CD4-positive, alpha-beta T cell (primary cell): ENCODE measurements at places on chromosomes 3 and 15.

DNA sequence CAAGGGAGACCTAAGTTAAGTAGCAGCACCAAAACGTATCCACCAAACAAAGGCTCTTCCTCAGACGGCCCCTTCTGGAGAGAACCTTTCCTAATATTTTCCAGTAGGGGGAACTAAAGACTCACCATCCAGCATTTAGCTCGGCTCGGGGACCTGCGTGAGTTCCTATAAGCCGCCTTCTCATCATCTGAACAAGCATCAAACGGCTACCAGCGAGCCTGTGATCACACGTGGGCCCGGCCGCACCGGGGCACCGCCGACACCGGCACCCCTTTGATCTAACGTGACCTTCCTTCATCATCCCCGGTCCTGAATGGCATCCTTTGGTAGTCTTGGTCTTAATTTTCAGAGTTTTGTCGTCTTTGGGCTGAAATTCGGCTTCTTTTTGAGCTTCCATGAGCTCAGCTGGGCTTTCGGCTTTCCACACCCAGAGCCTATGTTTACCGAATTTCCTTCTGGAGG is 1.4 kb upstream of the ROBO2 start:
- DNase-seq, result no peak

DNA sequence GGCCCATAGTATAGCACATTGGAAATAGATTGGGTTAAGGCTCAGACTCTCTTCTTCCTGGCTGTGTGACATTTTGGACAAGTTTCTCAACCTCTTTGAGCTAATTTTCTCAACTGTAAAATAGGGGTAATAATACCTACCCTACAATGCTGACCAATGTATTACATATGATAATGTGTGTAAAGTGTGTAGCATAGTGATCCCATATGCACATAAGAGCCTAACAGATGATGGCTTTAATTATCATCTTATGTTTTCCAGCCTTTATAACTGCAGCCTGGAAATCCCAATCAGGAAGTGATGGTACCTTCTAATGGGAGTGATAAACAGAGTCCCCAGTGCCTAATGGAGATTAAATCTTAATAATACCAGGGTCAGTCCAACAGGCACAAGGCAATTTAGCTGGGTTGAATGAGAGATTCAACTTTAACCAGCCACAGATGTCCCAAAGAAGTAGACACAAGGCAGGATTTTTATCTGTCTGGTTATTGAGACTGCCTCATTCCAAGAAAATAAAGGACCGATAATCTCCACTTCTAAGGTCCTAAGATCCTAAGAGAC is 12.0 kb downstream of the ADAMTS9 start:
- DNase-seq, result no peak

- peak; percentile 25 for DNase-seq
These were observed 987 bp downstream of the PRTG start for GRCh38 chr15:55741833-55742497.

GRCh38 chr15:80635953-80636352 is 59.2 kb upstream of the ABHD17C start:
- no peak for DNase-seq

- no peak for DNase-seq
These were observed 229.5 kb upstream of the ROPN1 start for GRCh38 chr3:124221422-124221821.

DNA sequence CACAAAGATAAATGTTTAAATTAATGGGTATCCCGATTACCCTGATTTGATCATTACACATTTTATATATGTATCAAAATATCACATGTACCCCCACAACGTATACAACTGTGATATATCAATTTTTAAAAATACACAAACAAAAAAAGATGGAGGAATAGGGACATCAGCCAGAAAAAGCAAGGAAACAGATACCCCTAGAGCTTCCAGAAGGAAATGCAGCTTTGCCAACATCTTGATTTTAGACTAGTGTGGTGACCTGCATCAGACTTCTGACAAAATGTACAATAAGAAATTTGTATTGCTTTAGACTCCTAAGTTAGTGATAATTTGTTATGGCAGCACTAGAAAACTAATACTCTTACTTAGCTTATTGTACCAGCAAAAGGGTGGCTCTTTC is 483.8 kb downstream of the TUSC7 start:
- DNase-seq, result no peak

GRCh38 chr15:62545467-62546227 is 380.6 kb upstream of the C2CD4B start:
- no peak for DNase-seq

- no peak for DNase-seq
These were observed 711.8 kb upstream of the UBE2E2 start for GRCh38 chr3:22491344-22491743.

DNA sequence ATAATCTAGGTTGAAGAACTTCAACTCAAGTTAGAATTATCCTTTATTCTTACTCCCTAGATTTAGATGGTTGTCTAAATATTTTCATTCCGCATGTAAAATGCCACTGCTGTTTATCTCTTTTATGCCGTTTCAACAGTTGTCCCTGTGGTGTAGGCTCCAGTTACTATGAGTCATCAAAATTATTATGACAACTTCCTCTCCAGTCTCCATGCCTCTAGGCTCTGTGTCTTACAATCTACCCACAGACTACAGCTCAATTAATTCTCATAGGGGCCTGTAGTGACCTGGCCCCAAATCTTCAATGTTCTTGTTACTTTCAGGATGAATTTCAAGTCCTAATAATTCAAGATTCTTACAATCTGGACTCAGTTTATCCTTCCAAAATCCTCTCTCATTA is 105.8 kb upstream of the UNC13C start:
- DNase-seq, result no peak

- DNase-seq, result no peak
These were observed 39.0 kb downstream of the PGPEP1L start for GRCh38 chr15:98968576-98968975.

DNA sequence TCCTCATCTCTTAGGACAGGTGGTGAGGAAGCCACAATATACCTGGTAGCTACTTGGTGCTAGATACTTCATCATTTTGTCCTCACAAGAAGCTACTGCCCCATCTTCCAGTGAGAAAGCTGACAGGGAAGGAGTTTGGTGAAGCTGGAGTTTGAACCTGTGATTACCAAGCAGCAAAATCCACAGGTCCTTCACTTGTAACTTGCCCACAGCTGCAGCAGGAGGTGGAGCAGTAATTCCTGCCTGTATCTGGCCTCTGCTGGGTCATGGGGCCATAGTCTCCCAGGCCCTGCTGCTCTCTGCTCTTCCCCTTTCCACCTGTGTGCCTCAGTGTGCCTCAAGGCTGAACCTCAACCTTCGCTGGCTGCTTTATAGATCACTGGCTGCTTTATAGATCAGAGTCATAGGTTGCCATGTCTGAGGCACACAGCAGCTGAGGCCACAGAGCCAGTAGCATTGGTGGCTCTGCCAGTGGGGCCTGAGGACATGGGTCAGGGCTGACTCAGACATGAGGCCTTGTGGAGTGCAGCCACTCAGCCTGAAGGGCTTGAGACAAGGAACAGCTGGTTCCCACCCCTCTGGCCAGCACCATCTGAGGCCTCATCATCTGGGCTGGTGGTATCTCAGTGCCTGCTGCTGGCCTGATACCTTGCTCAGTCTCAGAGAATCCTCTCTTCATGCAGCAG is 11.1 kb upstream of the CHRNB4 start:
- DNase-seq, result no peak

DNA sequence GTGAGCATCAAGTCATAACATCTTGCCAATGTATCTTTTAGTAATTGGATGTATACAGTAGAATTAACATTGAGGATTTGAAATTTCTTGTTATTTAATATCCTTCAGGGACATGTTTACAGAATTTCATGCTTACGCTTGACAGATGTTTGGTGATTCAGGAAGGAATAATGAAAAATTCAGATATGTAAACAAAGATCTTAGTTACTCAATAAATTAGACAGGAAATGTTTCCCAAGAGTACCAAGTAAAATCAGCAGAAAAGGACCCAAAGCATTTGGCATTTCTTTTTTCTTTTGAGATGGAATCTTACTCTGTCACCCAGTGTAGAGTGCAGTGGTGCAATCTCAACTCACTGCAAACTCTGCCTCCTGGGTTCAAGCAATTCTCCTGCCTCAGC is 4.7 kb upstream of the COL6A5 start:
- DNase-seq, result no peak

- no peak for DNase-seq
These were observed 359.3 kb downstream of the GAP43 start for GRCh38 chr3:115982629-115983028.

- no peak for DNase-seq
These were observed 47.1 kb downstream of the USF3 start for GRCh38 chr3:113649174-113649845.

DNA sequence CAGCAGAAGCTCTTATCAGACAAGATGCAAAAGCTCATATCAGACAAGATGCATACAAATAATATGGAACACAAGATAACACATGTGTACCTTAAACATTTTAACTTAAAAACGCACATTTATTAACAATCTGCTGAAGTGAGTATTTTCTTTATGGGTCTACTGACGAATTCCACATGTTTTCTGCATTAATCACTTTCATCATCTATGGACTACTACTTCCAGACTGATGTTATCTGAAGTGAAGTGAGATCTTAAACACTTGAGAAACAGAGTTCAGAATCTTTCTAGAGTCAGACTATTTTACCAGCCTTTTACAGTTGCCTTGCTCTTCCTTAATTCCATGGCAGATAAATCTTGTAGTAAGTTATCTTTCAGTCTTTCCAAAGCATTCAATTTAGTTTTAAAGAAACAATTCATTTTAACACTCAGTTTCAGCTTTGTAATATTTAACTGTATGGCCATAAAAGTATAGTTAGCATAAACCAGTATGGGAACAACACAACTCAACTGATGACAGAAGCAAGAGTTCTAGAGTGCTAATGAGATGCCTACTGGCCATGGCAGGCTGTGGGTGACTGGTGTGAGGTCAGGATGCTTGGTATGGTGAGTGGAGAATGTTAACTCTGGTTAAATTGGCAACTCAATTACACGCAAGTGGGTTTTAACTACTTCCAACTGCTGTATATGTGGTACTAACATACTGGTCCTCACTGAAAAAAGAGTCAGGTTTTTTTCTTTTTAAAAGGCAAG is 9.8 kb downstream of the CMTM6 start:
- no peak for DNase-seq

DNA sequence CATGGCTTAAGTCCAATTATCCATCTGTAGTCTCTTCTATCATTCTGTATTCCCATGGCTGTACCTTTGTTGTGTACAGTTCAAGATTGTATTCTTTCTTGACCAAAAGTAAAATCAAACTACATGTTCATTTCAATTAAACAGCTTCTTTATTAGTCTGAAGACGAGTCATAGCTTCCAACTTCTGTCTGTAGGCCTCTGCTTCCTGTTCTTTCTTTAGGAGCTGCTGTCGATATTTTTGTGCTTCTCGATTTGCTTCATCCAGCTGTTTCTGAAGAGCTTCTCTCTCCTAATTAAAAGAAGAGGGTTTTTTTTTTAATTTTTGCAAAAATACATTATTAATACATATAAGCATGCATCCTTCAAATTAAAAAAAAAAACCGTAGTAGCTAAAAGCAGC is 13.0 kb upstream of the HDC start:
- no peak for DNase-seq

DNA sequence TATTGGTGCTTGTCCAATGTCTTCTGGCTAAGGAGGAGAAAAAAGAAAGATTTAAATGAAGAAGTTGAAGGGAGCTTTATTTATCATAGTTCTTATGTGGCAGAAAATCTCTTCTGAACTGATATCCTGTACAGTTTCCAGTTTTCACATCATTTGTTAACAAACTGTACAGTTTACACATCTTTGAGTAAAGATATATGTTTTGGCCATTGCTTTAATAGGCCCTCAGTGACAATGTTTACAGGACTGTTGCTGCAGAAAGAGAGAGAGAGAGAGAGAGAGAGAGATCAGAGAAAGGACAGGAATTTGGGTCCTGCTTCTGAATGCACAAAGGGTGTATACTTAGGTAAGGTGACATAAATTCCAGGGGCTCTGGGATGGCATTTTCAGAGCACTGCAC is 188.3 kb downstream of the NR1D2 start:
- no peak for DNase-seq

DNA sequence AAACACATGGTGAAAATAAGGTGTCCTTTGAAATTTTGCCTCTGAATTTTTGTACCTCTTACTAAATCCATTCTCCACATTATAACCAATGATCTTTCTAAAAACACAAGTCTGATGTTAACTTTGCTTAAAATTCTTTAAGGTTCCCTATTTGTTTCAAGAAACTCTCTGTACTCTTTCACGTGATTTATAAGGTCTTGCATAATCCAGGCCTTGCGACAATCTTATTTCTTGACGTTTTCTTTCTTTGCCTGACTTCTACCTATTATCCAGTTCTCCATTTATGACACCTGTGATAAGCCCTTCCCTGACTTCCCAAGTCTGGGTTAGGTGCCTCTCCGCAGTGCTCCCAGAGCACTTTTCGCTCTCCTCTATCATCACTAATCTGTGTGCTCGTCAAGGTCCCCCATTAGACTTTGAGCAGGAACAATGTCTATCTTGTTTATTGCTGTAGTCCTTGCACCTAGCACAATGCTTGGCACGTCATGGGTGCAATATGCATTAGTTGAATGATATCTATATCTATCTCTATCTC is 24.3 kb upstream of the KPNA1 start:
- DNase-seq, result no peak

- DNase-seq, result no peak
These were observed 481.7 kb upstream of the TGFBR2 start for GRCh38 chr3:30124435-30125370.

GRCh38 chr3:81393251-81393650 is 368.2 kb downstream of the GBE1 start:
- DNase-seq, result no peak

DNA sequence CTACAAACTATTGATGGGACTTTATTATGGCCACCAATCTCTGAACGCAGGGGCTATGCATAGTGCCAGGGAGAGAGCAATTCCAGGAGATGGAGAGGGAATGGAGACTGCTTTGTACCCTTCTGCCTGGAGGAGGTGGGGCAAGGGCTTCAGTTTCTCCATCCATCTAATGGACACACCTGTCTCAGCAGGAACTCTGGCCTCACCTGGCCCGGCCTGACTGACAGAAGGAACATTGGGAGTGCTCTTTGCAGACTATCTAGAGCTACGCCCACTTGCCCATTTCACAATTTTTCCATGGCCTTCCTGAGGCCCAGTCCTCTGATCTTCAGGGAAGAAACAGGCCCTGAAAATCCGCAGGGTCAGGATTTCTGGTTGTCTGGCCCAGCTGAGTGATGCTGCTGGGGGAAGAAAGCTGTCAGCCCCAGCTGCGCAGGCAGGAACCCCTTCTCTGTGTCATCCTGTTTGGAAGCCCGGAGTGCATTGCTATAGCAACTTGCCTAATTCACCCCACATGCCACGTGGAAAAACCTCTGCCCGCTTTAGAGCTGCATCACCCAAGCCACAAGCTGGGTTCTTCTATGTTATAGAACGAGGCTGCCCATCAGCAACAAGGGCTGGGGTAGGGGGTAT is 6.4 kb downstream of the ITGA11 start:
- DNase-seq, result no peak

- DNase-seq, result no peak
These were observed 33.1 kb downstream of the RASGRP1 start for GRCh38 chr15:38531509-38531908.
